ENCODE measurements at places on chromosomes 11 and 22.

GRCh38 chr11:124917115-124917637, 1.9 kb upstream of the HEPN1 start:
- DNase-seq, result no peak

DNA sequence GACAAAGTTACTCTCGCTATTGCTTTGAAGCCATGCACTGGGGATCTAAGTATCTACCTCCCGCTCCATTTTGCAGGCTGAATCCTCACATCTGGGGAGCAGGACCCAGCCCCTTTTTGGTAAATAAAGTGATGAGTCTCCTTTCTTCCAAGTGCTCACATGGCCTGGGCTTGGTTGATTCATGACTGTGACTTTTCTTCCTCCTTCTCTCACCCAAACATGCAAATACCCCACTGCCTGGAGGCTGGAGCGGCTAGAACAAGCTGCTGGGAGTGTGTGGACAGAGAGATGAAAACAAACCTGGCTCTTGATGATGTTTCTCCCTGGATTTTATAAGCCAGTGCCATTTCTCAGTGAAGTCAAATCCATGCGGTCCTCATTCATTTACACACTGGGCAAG, 72.7 kb downstream of the TRIM29 start:
- DNase-seq, result no peak

GRCh38 chr22:42419243-42419881, 12.8 kb downstream of the NFAM1 start:
- no peak for DNase-seq

GRCh38 chr11:93515441-93516025, 27.7 kb downstream of the SMCO4 start:
- DNase-seq, result no peak

GRCh38 chr11:88384004-88384668, 46.6 kb upstream of the CTSC start:
- no peak for DNase-seq

- no peak for DNase-seq
These were observed 28.1 kb upstream of the LDHA start for GRCh38 chr11:18366286-18366685.

DNA sequence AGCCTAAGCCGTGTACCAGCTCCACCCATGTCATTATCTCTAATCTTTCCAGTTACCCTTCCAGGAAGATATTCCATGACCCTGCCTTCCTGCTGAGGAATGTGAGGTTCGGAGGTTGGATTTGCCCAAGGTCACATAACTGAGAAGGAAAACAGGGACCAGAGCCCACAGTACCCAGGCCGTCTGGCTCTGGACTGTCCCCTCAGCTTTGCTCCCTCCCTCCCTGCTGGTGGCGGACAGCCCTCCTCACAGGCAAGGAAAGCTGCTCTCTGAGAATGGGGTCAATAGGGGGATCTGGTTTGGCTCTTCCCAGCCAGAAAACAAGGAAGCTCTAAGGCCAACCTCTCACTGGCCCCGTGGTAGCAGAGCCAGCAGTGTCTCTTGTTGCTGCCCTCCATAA, 63.3 kb downstream of the SYN3 start:
- DNase-seq, result no peak

DNA sequence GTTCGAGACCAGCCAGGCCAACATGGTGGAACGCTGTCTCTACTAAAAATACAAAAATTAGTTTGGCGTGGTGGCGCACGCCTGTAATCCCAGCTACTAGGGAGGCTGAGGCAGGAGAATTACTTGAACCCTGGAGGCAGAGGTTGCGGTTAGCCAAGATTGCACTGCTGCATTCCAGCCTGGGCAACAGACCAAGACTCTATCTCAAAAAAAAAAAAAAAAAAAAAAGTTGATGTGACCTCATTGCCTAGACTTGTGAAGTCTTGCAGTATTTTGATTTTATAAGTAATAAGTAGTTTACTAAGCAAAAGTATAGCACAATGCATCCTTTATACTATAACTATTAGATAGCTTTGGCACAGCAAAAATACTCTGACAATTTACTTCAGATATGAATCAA, 9.9 kb upstream of the CUL5 start:
- DNase-seq, result no peak

DNA sequence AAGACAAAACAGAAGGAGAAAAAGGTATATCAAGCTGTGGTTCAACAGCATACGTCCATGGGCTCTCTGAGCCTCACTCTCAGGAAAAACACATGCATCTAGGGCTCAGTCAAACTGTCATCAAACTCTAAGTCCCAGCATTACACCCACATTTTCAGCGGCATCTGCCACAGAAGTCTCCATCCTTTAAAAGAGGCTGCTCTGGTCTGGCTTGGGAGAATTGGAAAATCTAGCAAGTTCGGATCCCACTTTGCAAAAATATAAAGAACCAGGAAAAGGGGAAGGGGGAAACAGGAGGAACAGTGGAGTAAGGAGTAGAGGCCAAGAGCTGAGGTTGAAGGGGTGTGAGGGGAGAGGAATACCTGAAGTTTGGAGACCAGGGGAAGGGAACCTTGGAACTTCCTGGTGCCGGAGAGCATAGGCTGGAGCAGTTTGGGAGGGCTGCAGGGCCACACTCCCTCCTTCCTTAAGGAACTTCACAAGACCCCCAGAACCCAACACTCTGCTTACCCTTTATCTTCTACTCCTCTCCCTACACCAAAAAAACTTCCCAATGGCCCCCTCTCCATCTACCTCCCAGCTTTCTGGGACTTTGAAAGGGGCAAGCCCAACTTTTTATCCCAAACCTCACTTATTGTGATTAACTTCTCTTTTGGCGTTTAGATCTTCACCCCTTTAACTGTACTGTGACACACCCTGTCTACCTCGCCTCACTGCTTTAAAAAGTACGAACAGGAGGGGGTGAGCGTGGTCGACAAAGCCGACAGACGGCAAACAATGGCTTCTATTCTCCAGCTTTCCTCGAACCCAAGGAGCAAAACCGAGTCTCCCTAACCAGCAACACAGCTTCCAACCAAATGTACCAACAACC, 4.0 kb downstream of the PAX6 start:
- DNase-seq, result no peak

DNA sequence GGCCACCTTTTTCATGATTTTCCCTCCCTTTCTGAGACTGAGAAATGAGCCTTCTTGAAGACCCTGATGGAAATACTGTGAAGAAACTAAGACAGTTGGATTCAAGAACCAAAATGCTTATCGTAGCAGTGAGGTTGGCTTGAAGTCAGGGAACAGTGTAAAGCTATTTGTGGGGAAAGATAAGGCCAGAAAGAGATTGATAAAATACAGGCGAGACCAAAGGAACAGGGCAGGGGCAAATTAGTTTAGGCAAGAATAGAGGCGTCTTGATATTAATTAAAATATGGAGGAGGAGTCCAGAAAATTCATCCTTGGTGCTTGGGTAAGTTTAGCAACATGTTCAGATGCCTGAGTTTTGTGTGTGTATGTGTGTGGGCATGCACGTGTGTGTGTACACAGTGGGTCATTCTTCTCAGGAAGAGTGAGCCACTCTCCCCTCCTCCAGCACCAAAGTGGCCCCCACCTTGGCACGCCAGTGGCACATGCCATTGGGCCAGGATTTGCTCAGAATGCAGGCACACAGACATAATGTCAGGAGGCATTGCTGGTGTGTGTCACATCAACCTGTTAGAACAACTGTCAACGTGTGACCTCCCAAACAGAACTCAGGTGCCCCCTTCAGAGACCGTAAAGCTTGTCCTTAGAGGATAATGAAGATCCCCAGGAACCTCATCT, 3.9 kb upstream of the EHF start:
- DNase-seq, result no peak

DNA sequence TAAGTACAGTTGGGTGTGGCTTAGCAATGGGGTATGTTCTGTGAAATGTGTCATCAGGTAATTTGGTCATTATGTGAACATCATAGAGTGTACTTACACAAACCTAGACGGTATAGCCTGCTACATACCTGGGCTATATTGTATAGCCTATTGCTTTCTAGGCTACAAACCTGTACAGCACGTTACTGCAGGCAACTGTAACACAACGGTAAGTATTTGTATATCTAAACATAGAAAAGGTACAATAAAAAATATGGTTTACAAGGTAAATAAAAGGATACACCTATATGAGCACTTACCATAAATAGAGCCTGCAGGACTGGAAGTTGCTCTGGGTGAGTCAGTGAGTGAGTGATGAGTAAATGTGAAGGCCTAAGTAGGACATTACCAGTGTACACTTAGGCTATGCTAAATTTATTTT, 73.1 kb upstream of the GDPD4 start:
- DNase-seq, result no peak

- DNase-seq, result no peak
These were observed 1044.7 kb downstream of the BRD1 start for GRCh38 chr22:48782811-48783511.

DNA sequence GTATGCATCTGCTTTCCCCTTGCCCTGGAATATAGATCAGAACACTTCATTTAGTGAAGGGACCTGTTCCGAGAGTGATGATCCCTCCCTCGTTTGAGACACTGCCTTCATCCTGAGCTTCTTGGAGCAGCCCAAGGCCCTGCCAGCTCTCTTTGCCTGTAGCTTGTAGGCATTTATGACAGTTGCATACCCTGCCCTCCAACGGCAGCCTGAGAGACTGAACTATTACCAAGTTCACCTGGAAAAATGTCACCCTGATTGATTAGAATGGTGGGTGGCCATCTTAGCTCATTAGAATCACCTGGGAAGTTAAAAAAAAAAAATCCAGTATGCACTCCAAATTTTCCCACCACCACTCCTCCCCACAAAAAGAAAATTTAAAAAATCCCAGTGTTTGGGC, 1.5 kb downstream of the MICAL3 start:
- DNase-seq, result no peak

GRCh38 chr11:102546923-102547471, 16.4 kb upstream of the MMP7 start:
- no peak for DNase-seq

GRCh38 chr11:27309046-27309445, 54.0 kb downstream of the CCDC34 start:
- peak; percentile 89 for DNase-seq

- no peak for DNase-seq
These were observed 426.4 kb downstream of the CTTN start for GRCh38 chr11:70824605-70825245.

DNA sequence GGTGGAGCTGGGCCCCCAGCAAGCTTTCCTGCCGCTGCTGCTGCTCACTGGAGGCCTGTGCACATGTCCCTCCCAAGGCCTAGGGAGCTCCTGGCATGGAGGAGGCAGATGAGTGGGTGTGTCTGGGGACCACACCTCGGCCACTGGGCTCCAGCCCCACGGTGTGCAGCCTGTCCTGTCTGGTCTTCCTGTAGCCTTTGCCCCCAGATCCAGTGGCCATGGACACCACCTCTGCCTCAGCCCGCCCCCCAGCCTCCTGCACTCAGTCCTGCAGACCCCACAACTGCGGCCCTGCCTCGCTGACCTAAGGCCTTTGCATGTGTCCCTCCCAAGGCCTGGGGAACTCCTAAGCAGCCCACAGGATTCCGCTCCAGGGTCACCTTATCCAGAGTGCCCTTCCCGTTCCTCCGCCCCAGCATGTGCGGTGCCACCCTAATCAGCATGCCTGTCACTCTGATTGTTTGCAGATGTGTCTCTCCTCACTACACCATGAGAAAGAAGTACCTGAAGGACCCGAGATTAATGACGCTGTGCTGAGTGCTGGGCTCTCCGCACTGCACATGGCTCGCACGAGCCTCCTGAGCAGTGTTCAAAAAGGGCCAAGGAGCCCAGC, 8.6 kb downstream of the GAL start:
- DNase-seq, result no peak

DNA sequence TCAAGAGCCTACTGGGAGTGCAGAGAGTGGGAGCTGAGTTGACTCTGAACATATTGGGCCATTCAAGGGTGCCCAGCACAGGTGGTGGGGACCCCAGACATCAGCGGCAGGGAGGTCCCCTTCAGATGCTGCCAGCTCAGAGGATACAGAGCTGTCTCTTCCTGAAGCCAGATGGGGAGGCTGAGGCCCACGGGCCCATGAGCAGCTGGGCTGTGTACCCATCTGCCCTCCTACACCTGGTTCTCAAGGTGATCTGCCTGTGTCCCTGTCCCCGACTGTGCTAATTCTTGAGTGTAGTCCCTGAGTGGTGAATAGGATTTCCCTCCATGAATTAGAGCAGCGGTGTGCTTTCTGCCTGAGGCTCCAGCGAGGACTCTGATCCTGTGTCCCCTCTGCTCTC, 76.3 kb downstream of the MICAL2 start:
- no peak for DNase-seq

DNA sequence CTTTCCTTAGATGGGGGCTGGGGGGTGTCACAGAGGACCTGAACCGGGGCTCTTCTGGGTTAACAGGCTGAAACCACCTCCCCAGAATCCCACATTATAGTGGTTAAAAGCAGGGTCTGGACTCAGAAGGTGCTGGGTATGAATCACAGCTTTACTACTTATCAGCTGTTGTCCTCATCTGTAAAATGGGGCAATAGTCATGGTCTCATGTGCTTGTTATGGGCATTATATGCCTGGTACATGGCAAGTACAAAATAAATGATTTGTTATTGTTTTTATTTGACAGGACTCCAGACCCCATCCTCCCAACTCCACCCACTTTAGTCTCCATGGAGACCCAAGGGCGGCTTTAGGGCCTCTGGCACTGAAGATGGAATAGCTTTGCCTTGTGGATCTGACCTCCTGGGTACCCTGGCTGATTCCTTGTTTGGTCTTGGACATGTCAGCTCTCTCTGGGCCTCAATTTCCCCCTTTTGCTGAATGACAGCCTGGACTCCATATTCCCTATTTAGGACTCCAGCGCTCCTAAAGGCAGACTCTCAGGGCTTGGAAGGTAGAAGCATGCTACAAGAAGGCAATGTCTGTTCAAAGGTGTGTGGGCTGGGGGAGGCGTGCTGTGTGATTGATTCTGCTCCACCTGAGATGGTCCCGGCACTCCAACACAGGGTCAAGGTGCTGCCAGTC, 812 bp upstream of the SMTN start:
- DNase-seq, result no peak

DNA sequence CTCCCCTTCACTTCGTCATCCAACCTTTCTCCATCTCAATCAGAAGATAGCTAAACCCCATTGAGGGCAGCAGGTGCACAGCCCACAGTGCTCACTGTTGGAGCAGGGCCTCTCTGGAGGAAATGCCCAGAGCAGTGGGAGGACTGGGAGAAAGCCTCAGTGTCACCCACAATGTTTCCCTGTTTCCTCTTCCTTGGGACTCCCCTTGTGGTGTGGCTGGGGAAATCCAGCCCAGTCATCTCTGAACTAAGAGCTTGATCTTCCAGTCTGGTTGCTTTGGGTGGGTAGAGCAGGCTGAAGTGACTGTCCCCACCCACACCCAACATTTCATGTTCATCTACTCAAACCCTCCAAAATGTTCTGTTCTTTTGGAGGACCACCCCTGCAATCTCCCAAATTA, 29.8 kb upstream of the EED start:
- DNase-seq, result no peak

Measured in AG04449 (cell line).